Frontal cortex (tissue), 4 donors: ENCODE measurements at places on chromosomes 2 and 18. TPM values are rescaled to one million over a fixed set of nuclear protein-coding genes. Genes with fewer than 3 reads are reported as not detected.

The NEU4 gene
- 1.6 TPM for total RNA-seq

The TSN gene
- total RNA-seq = 74.2 TPM

The RAB6D gene
- 1.6 TPM for total RNA-seq

The ACVR1C gene
- total RNA-seq = 5.7 TPM

The SCYGR4 gene
- total RNA-seq = not detected

The SCN3A gene
- 257 TPM for total RNA-seq

The UGP2 gene
- total RNA-seq = 70.5 TPM

The ZSWIM2 gene
- total RNA-seq = 0.41 TPM

The SCN7A gene
- 1.6 TPM for total RNA-seq

The MYO7B gene
- under 0.01 TPM for total RNA-seq

The EDAR gene
- total RNA-seq = under 0.01 TPM

The ARHGEF33 gene
- total RNA-seq = 2.4 TPM

The CD302 gene
- 1.6 TPM for total RNA-seq

The FBXO15 gene
- total RNA-seq = 4.1 TPM

DNA sequence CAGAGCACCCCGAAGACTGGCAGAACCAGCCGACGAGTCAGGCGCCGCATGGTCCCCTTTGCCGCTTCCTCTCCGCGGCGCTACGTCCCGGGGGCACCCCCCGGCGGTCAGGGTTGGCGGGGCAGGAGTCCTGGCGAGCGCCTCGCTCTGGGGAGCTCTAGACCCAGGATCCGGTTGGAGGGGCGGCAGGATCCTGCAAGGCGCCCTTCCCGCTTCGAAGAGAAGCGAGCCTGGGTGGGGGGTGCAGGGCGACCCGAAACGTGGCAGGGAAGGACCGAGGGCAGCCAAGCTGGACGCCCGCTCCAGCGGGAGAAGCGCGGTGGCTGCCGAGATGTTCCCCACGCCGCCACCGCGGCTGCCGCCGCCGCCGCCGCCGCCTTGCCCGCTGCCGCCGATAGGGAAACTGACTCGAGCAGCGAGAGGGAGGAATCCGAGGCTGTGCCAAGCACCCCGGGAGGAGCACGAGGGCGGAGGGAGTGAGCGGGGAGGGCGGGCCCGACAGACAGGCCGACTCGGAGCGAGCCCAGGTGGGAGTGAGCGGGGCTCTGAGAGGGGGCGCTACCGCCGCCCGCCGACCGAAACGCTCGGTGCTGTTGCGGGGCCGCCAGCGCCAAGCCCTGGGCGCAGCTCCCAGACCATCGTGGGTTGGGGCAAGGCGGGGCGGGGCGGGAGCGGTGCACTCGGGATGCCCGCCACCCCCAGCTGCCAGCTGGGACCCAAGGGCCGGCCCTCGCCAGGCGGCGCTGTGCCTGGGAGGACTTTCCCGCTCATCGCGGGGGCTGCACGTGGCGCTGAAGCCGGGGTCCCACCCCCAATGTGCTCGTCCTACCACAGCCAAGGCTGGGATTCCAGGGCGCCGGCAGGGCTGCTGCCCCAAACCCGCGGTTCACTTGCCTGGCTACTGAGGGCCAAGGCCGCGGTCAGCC, at the start of gene GALNT14:
Gene GALNT14 (minus strand): TSS at position 404 of the 926 bp plus-strand sequence. CDS start 354 bp downstream, at position 50.
- DNase-seq = peak; percentile 77

GRCh38 chr2:47460766-47461165, 57.8 kb downstream of the MSH2 start:
- no peak for DNase-seq

GRCh38 chr2:11582612-11582861, 48.7 kb downstream of the GREB1 start:
- no peak for DNase-seq

- DNase-seq = no peak
These were observed 159.2 kb upstream of the RAB12 start for GRCh38 chr18:8450013-8450412.

DNA sequence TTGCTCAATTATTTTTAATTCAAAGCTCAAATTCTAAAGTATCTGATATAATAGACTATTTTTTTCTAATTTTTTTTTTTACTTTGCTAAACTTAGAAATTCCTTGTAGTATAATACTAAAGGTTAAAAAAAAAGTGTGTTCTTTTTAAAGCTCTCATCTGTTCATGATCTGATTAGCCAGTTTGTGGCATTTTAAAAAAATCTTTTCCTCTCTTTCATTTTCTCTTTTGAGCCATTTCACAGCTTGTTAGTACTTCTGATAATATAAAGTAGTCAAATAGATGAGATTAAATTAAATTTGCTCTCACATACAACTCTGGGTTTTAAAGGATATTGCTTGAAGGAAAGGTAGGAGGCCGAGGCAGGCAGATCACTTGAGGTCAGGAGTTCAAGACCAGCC, 40.7 kb upstream of the NEMP2 start:
- no peak for DNase-seq

GRCh38 chr2:209976698-209977385, 25.6 kb upstream of the RPE start:
- DNase-seq = no peak

DNA sequence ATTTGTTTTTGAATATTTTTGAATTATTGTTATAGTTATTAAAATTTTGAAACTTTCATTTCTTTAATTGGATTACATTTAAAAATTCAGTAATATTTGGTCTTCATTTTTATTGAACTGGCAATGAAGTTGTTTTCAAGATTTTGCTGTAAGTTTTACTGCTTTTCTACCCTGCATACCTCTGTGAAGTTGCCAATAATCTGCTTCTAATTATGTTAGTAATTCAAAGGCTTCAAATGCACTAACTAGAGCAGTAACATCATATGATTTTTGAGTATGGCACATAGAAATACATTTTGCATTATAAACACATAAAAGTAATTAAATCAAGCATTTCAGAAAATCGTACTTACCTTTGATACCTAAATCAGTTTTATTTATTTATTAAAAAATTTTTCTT, 40.3 kb upstream of the FAM171B start:
- DNase-seq = no peak

DNA sequence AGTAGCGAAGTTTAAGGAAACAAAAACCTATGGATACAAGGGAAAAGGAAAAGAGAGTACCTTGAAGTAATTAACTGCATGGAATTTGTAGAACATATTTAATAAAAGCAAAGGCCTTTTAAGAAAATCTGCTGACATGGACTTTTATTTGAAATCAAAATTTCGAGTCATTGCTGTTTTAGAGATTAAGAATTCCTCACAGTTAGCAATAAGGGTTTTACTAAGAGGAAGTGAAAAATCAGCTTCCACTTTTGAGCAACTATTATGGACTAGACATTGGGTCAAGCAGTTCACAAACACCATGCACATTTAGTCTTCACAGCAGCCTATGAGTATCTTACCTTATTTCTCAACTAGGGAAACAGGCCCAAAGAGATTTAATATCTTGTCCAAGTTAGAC, 876.3 kb downstream of the BCL11A start:
- no peak for DNase-seq

DNA sequence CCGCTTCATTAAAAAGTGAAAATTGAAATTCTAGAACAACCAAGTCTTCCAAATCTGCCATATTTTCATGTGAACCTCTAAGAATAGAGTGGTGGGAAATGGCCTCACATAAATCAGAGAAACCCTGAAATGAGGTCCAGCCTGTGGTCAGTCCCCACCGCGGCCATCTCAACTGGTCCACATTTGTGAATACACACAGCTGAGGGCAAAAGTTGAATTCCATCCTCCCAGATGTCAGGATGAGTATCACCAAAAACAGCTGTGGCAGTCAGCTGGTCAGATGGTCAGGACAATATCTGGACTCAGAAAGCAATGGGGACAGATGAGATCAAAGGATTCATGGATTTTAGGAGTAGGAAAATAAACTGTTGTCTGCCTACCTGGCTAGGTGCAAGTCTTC, 219.4 kb upstream of the NCKAP5 start:
- DNase-seq = no peak

GRCh38 chr2:43326101-43326825, 99.9 kb upstream of the ZFP36L2 start:
- DNase-seq = no peak

DNA sequence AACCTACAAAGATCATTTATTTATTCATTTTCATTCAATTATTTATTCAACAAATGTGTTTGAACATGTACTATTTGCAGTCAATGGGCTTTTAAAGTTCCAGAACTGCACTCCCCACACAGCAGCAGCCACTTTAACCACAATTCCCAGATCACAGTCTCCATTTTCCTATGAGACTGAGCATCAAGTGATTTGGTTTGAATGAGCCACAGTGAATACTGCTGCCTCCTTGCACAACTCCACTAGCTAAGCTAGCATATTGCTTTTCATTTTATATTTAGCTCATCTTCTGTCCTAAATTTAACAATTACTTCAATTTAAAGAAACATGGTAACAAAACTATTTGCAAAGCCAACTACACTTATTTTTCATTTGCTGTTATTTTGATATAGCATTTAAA, 353.4 kb upstream of the VRK2 start:
- DNase-seq = no peak

GRCh38 chr2:118548880-118549488, 298.5 kb downstream of the EN1 start:
- DNase-seq = no peak

DNA sequence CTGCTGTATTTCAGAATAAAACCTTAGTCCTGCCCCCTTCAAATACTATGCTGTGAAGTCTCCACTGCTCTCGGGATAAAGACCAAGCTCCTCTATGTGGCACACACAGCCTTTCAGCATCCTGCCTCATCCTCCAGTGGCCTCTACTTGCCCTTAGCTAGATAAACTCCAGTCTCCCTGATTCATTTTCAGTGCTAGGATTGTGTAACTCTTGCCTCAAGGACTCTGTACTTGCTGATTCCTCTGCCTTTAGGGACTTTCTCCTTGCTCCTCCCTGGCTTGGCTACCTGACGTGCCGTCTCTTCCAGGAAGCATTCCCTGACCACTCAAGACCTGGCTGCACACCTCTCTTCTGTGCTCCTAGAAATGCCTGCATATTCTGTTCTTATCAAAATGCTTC, 416.7 kb downstream of the MTX2 start:
- no peak for DNase-seq

- no peak for DNase-seq
These were observed 22.7 kb upstream of the KCNE4 start for GRCh38 chr2:223029287-223029686.

DNA sequence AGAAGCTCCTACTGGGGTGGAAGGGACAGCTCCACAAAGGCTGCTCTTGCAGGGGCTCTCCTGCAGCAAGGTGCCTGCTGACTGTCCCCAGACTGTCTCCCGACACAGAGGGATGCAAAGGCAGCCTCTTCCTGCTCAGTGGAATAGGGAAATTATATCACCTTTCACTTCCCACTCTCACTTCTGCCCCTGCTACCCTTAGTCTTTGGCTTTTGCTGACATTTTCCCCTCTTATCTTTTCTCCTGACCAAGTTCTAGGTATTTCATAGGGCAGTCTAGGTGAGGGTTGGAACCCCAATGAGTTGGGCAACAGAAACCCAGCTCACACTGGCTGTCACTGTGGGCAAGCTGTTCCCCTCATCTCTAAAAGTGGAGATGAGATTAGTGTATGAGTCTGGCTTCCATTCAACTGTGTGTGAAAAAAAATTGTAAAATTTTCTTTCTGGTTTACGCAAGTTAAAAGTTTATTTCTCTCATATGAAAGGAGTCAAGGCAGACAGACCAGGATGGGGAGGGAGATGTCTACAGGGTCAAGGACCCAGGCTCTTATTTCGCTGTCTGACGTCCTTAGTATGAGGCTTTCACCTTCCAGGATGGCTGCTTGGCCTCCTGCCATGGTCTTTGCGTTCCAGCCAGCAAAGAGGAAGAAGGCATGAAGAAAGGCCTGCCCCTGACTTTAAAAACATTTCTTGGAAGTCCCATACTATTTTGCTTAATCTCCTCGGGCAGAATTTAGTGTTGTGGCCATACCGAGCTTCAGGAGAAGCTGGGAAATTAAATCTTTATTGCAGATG, 7.5 kb upstream of the MOCOS start:
- no peak for DNase-seq

DNA sequence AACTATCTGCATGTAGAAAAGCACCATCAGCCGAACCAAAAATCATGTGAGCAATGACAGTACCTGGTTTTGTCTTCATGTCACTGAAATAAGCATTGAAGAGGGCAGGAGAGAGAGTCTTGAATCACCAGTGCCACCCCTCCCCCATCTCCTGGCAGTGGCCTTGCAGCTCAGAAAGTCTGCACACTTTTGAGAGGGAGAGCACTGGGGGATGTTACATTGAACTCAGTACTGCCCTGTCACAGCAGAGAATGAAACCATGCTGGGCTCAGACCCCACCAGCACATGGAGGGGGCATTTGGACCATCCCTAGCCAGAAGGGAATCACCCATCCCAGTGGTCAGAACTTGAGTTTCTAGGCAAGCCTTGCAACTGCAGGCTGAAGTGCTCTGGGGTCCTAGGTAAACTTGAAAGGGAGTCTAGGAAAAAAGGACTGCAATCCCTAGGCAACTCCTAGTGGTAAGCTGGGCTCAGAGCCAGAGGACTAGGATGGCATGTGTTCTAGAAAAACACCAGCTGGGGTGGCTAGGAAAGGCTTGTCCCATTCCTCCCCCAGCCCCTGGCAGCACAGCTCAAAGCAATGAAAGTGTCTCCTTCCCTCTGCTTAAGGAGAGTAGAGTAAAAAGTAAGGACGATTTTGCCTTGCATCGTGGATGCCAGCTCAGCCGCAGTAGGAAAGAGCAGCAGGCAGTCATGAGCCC, 259.9 kb upstream of the MYT1L start:
- DNase-seq = no peak

- DNase-seq = no peak
These were observed 155.0 kb upstream of the KCTD1 start for GRCh38 chr18:26703170-26703930.

GRCh38 chr2:144261966-144262365, 258.0 kb downstream of the ZEB2 start:
- no peak for DNase-seq

DNA sequence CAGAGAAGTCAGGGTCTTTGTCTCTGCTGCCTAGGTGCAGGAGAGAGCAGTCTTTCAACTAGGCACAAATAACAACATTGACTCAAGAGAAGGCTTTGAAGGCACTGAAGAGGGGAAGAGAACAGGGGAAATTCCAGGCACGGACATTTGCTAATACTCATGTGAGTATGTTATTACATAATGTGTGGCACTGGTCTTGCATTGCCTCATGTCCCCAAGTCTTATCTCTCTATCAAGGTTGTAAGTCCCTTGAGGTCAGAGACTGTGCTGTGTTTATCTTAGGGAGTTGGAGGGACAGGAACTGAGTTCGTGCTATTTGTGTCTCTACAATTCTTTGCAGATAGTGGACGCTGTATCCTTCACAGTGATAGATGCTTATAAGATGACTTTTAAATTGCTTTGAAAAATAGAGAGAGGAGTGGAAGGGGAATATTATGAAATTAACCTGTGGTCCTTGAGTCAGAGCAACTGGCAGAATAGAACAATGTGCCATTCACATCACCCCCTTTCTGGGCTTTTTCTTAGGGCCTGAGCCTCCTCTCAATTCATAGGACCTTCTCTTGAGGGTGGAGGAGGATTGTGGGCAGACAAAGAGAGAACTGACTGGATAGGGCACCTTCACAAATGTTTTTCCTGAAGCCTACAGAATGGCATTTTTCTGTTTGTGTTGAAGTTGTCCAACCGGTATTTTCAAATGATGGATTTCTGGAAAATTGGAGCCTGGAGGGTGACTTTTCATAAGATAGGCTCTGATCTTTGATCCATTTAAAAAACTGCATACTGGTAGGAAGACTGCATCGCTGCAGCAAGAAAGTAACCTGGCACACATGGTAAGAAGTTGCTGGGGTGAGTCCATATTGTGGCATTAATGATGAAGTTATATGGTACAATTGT, 96.6 kb upstream of the CXCR4 start:
- no peak for DNase-seq
